ENCODE measurements at places on chromosomes 16 and 17. TPM values are rescaled to one million over a fixed set of nuclear protein-coding genes. Genes with fewer than 3 reads are reported as not detected.

The SPATA22 gene
- not detected for total RNA-seq

DNA sequence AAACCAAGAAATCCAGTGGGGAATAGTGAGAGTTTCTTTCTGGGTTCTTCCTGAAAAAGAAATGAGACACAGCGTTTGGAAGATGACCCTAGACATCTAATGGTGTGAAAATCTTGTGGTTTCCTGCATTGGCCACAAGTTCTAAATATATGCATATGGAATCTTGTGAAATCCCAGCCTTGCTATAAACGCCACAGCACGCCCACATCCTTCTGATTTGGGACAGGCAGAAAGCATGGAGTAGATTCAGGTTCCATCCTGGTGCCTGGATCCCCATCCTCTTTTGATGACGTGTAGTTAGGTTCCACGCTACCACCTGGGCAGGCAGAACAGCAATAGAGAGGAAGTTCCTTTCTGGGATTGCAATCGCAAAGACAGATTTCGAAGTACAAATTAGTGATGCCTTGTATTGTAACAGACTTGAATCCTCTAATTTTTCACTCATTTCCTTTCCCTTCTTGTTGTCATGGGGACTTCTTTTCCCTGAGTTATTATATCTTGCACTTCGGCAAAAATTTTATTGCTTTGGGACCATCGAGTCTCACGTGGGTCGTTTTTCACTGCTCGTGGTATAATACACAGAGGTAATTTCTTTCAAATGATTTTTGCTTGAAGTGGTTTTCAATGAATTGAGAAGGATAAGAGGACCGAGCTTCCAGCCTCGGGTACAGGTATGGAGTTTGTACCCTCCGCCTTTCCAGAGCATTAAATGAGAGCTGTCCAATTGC is 37.6 kb downstream of the HS3ST4 start:
- DNase-seq = no peak

DNA sequence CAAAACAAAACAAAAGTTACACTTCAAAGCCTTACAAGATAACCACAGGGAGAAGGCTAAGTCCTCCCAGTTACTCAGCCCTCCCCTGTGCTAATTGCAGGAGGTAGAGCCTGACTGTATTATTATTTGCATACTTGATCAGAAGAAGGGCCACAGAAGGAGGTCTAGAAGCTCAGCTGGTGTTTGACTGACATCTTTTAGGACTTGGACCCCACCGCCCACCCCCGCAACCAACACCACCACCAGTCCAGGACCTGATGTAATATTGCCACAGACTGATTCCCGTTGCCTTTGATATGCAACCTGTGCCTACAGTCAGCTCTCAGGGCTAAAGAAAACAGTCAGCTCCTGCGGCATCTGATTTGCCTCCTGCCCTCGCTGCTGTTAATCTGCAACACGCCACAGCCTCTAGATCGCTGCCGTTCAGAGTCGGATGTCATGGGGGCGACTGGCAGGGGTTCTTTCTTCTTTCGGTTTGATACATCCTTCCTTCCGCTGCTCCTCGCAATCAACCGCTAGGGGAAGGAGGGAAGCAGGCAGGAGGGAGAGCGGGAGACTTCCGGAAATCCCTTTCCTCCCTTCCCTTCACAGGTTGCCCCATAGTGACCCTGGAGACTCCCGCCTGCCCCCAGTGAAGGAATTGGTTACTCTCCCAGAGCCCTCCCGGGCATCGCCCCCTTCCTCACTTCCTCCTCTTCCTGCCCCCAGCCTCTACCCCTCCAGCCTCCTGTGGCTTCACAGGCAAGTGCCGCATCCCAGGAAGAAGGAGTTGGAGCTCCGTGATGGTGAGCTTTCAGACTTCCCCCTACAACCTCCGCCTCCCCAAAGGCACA is 90.5 kb upstream of the SOX9 start:
- peak; percentile 62 for DNase-seq

DNA sequence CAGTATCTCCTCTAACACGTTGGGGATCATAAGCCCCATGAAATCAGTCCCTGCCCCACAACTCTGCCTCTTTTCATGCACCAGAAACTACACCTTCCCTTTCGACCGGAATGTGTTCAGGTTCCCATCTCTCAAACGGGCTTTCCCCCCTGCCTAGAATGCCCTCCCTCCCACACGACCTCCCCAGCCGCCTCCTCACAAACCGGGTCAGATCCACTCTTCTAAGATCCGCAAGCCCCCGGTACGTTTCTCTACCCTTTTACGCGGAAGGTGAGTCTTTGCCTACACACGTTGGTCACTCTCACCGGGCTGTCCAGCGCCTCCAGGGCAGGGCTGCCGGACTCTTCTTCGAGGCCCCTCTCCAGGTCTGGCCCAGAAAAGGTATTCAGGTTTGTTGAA is 708 bp downstream of the DHX33 start:
- no peak for DNase-seq

GRCh38 chr16:17252064-17252463 is 218.7 kb downstream of the XYLT1 start:
- no peak for DNase-seq

DNA sequence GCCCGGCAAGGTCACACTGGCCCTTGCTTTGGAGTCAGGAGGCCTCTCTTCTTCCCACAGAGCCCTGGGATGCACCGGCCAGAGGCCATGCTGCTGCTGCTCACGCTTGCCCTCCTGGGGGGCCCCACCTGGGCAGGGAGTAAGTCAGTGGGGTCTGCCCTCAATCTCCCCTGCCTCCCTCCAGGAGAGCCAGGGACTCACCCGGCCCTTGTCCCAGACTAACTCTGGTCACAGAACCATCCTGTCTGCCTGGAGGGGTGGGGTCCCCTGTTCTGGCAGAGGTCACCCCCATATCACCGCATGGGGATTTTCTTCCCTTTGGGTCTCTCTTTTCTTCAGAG is 222 bp downstream of the ZG16B start:
- no peak for DNase-seq

- DNase-seq = no peak
Observed at GRCh38 chr17:42062681-42063080, 12.3 kb upstream of the C17orf113 start.

GRCh38 chr16:46801428-46802049 is 29.4 kb downstream of the C16orf87 start:
- DNase-seq = peak; percentile 40

- DNase-seq = peak; percentile 92
Observed at GRCh38 chr17:4229627-4230541, 33.9 kb downstream of the ANKFY1 start.

DNA sequence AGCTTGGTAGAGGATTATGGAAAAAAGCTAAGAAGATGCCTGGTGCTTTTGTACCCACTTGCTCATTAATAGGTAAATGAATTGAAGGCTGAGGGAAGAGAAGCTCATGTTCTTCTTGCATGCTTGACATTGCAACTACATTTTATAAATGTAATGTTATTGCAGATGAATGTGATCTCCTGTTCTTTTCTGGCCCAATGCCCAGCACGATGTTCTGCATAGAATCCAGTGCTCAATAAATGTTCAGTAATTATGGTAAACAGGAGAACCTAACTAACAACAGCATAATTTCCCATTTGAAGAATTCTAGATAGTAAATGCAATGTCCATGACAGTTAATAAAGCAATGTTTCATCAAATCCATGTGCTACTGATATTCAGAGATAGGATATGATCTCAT is 638.2 kb upstream of the SOX9 start:
- no peak for DNase-seq

DNA sequence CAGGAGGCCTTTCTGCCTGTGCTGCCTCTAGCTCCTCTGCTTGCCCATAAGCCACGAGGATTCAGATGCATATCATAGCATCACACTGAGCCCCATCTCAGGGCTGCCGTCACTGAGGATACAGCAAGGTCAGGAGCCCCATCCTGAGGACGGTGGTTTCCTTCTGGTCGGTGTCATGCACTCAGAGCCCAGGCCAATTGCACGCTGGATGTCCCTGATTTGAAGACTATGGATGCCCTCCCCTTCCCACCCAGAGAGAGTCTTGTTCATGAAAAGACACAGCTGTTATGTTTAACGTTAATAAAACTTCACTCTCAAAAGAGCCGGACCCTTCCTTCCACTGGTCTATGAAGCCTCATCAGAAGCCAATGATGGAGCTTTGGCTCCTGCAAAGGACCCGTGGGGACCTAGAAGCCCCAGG is 19.9 kb downstream of the COTL1 start:
- no peak for DNase-seq
